ENCODE measurements at places on chromosomes 3 and 15. TPM values are rescaled to one million over a fixed set of nuclear protein-coding genes. Genes with fewer than 3 reads are reported as not detected.
A peak's percentile ranks its signal among the peaks of the same experiment; 100 is the strongest.

- no peak overlapping the region for H3K4me3 ChIP-seq
- H3K27ac ChIP-seq, result no peak overlapping the region
- peaks cover 12% of the 10 kb centered on the region for H3K4me1 ChIP-seq
These were observed 77.7 kb downstream of the ABHD5 start for GRCh38 chr3:43768381-43768973.

GRCh38 chr15:32877252-32878019 is 159.6 kb downstream of the GREM1 start:
- H3K36me3 ChIP-seq, result no peaks in the 10 kb centered on the region
- DNase-seq, result no peak
- H3K4me3 ChIP-seq, result no peak overlapping the region
- no peaks in the 10 kb centered on the region for H3K27me3 ChIP-seq
- H3K27ac ChIP-seq, result no peak overlapping the region
- peaks cover 6% of the 10 kb centered on the region for H3K4me1 ChIP-seq

- no peak overlapping the region for H3K27ac ChIP-seq
- no peaks in the 10 kb centered on the region for H3K4me1 ChIP-seq
- H3K4me3 ChIP-seq, result no peak overlapping the region
- no peaks in the 10 kb centered on the region for H3K27me3 ChIP-seq
- peaks cover 14% of the 10 kb centered on the region for H3K36me3 ChIP-seq
- no peak for DNase-seq
These were observed 78.6 kb downstream of the RNF13 start for GRCh38 chr3:149891621-149892020.

PRR23B gene
- total RNA-seq, result not detected

DNA sequence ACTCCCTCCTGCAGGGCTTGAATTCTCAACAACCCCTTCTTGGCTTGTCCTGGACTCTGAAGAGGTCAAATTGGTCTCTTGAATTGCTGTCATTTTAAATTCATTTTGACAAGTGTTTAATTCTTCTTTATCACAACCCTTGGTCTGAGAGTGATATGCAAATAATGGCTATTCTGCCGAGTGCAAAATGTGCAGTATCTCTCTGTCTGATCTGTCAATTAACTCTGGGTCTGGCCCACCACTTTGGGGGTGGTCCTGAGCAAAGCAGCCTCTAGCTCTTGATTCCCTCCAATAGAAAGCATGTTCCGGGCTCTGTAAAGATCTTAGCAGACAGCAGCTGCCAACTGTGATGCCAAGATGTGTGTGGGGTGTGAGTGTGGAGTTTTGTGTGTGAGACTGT is 2.2 kb upstream of the IGDCC3 start:
- H3K4me3 ChIP-seq, result no peak overlapping the region
- no peak for DNase-seq
- peaks cover 2% of the 10 kb centered on the region for H3K36me3 ChIP-seq
- H3K4me1 ChIP-seq, result peaks cover 62% of the 10 kb centered on the region

DNA sequence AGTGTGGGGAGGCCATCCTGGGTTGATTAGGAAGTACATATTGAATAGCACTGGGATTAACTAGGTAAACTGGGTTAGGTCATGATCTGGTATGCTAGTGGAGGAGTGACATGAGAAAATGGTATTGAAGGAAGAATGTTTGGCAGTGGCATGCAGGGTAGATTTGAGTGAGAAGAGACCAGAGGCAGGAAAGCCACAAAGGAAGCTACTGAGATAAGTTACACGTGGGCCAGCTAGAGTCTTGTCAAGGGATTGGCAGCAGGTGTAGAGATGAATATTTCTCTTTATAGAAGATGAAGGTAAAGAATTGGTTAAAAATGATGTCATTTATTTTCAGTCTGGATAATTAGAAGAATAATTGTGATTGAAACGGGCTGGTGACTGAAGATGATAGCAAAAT is 91.0 kb upstream of the TPRG1 start:
- no peak for DNase-seq
- no peak overlapping the region for H3K4me3 ChIP-seq
- H3K36me3 ChIP-seq, result no peaks in the 10 kb centered on the region
- no peak overlapping the region for H3K27ac ChIP-seq

MEX3B gene
- 0.72 TPM for total RNA-seq

HTR3E gene
- not detected for total RNA-seq

TMOD2 gene
- 0.02 TPM for total RNA-seq

DNA sequence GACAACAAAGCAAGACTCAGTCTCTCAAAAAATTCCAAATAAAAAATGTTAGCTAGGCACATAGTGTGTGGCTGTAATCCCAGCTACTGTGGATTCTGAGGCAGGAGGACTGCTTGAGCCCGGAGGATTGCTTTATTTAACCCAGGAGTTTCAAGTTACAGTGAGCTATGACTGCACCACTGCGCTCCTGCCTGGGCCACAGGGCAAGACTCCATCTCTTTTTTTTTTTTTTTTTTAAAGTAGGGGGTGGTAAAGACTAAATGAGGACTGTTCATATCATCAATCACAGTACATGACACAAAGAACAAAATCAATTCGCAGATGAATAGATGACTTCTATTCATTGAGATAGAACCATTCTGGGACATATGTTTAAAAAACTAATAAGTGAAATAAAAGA is 48.1 kb downstream of the ACAP2 start:
- no peaks in the 10 kb centered on the region for H3K27me3 ChIP-seq
- H3K36me3 ChIP-seq, result no peaks in the 10 kb centered on the region
- no peak overlapping the region for H3K27ac ChIP-seq
- peaks cover 19% of the 10 kb centered on the region for H3K4me1 ChIP-seq
- no peak for DNase-seq

DNA sequence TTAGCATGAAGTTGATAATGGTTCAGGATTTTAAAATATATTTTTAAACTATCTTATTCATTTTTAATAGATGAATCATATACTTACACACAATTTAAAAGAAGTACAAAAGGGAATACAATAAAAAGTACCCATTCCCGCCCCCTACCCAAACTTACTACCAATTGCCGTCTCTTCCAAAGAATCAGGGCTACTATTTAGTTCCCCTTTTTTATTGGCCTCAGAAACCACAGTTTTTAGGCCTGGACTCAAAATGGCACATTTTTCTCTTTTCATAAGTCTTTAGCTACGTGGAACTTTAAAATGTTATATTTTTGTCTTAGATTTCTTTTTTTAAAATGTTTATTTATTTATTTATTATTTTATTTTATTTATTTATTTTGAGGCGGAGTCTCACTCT is 18.0 kb downstream of the LRRK1 start:
- no peak overlapping the region for H3K27ac ChIP-seq
- H3K4me1 ChIP-seq, result no peaks in the 10 kb centered on the region
- DNase-seq, result no peak
- peaks cover 1% of the 10 kb centered on the region for H3K27me3 ChIP-seq

GRCh38 chr3:46536758-46537157 is 29.3 kb downstream of the LRRC2 start:
- no peak overlapping the region for H3K4me3 ChIP-seq
- DNase-seq, result no peak
- H3K36me3 ChIP-seq, result no peaks in the 10 kb centered on the region
- no peaks in the 10 kb centered on the region for H3K4me1 ChIP-seq
- H3K27ac ChIP-seq, result no peak overlapping the region

ACKR2 gene
- 1.1 TPM for total RNA-seq

GRCh38 chr3:122273498-122273897 is 51.5 kb upstream of the CSTA start:
- no peak overlapping the region for H3K27ac ChIP-seq
- no peaks in the 10 kb centered on the region for H3K27me3 ChIP-seq
- no peaks in the 10 kb centered on the region for H3K36me3 ChIP-seq
- H3K4me3 ChIP-seq, result no peak overlapping the region

DNA sequence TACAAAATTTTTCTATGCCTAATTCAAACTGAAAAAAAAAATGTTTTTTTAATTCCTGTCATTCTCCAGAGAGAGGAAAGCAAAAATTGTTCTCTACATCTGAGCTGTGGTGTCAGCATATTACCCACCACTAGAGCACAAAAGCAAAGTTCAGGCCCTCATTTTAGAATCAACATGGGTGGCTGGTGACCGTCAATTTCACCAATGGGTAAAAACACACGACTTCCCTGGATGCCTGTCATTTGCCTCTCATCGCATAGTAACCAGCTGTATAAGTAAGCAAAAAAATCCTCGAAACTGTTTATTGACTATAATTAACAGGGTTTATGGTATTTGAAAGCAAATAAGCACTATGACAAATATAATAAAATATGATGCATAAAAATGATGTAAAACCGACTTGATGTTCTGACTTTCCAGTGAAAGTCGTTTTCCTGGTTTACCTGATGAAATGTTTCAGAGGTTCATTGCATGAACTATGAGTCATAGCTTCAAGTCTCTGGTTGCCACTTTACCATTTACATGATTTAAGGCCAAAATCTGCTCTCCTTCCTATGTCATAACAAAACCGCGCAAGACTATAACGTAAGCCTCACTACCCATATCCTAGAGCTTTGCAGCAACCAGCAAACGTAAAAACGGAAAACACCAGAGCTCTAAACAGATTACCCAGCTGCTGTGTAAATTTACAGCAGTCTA is 60.5 kb downstream of the THBS1 start:
- DNase-seq, result no peak
- no peaks in the 10 kb centered on the region for H3K36me3 ChIP-seq
- peaks cover 49% of the 10 kb centered on the region for H3K4me1 ChIP-seq
- H3K27me3 ChIP-seq, result no peaks in the 10 kb centered on the region

FBXW12 gene
- not detected for total RNA-seq

- H3K4me1 ChIP-seq, result no peaks in the 10 kb centered on the region
- H3K27me3 ChIP-seq, result no peaks in the 10 kb centered on the region
- no peak for DNase-seq
These were observed 318.5 kb downstream of the SLC9A9 start for GRCh38 chr3:143529798-143530197.

- H3K27me3 ChIP-seq, result no peaks in the 10 kb centered on the region
- no peak overlapping the region for H3K27ac ChIP-seq
- H3K36me3 ChIP-seq, result peaks cover 6% of the 10 kb centered on the region
- H3K4me1 ChIP-seq, result no peaks in the 10 kb centered on the region
- H3K4me3 ChIP-seq, result no peak overlapping the region
These were observed 11.3 kb downstream of the PPARG start for GRCh38 chr3:12300137-12300536.

DNA sequence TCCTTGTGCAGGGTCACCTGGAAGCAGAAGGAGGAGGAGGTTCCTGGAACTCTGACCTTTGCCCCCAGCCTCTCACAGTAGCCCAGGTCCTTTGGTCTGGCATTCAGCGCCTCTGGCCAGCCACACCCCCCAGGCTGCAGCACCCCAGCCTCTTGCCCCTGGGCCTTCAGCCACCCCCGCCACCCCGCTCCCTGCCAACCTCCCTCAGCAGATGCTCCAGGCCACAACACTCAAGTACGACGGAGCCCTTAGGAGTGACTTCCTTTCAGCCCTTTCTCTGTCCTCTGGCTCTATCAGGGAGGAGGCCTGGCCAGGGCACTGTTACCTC is 45.2 kb downstream of the GRIP2 start:
- no peak overlapping the region for H3K27ac ChIP-seq
- no peaks in the 10 kb centered on the region for H3K4me1 ChIP-seq
- H3K4me3 ChIP-seq, result no peak overlapping the region
- DNase-seq, result no peak
- no peaks in the 10 kb centered on the region for H3K36me3 ChIP-seq

- H3K27me3 ChIP-seq, result no peaks in the 10 kb centered on the region
- DNase-seq, result peak; percentile 43
- H3K27ac ChIP-seq, result no peak overlapping the region
- no peak overlapping the region for H3K4me3 ChIP-seq
These were observed 76.7 kb downstream of the BOC start for GRCh38 chr3:113287803-113288648.

- DNase-seq, result no peak
- peaks cover 20% of the 10 kb centered on the region for H3K4me1 ChIP-seq
- H3K27ac ChIP-seq, result no peak overlapping the region
- no peak overlapping the region for H3K4me3 ChIP-seq
- no peaks in the 10 kb centered on the region for H3K36me3 ChIP-seq
These were observed 17.6 kb downstream of the THRB start for GRCh38 chr3:24476871-24477656.

HYAL1 gene
- 50.5 TPM for total RNA-seq

DNA sequence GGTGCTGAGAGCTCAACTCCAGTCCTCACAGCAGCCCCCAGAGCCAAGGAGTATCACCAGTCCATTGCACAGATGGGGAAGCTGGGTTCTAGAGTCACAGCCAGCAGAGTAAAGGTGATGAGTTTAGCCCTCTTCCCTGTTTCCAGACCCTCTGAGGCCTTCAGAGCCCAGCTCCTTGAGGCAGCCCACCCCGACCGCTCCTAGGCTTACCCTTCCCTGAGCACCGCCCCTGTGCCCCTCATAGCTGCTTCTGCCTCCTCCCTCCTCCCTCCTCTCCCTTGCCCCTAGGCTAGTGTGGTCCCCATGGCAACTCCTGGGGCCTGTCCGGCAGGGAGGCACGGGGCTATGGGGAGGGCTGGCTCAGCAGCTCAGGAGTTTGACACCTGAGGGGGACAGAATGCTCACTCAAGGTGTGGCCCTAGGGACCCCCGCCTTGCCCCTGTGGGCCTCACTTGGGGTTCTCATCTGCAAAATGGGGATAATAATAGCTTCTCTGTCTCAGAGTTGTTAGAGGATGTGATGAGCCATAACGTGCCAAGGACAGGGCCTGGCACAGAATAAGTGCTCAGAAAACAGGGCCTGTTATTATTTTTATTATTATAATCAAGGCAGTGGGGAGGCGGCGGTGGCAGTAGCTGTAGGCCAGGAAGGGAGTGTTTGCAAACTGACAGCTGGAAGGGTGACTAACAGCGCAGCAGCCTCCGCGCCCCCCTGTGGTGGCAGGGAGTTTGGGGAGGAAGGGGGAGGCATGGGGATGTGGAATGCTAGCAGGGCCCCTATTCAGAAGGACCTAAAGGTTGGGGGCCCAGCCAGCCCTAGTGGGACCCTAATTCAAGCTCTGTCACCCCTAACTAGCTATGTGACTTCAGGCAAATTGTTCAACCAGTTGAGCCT is 11.5 kb downstream of the CSK start:
- DNase-seq, result no peak
- H3K4me1 ChIP-seq, result peaks cover 15% of the 10 kb centered on the region
- no peaks in the 10 kb centered on the region for H3K27me3 ChIP-seq
- H3K27ac ChIP-seq, result no peak overlapping the region
- H3K36me3 ChIP-seq, result peaks cover 22% of the 10 kb centered on the region
- H3K4me3 ChIP-seq, result no peak overlapping the region

Data from HepG2 (cell line).